Stimulated activated CD4-positive, alpha-beta T cell treated with anti-CD3 and anti-CD28 coated beads, TNF-alpha, amount 100 ng/mL, for 48 hours (primary cell): ENCODE measurements at places on chromosomes 7 and 10.
A peak's percentile ranks its signal among the peaks of the same experiment; 100 is the strongest.

DNA sequence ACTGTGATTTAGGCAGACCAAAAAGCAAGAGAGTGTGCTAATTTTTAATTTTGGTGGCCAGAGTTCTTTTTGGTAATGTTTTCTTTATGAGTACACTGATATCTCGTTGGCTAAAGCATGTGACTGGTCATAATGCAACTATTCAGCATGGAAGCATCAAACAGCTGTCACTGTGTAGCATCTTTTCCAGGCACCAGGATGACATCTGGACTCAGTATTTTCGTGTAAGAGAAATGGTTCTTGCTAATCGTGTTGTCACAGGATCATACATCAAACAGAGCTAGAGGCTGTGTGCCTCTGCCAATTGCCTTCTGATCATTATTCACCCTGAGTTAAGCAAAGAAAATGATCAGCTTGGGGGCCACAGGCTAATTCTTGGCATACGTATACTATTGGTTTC is 118.9 kb downstream of the SND1 start:
- no peak for DNase-seq

DNA sequence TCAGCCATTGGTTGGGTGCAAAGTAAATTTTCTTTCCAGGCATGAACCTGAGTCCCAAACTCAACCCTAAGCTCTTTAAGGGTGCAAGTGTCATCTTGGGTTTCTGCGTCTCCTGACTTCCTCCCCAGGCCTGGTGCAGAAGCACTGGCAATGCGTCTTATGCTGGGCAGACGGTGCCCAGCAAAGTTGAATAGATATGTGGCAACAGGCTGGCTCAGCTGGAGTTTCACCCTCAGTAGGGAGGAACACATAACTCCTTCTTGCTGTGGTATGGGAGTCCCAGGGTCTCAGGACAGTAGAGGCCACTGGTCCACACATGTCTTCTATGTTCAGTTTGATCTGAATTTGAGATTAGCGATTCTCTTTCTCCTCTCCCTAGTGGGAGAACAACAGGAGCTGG is 181.3 kb downstream of the RPS24 start:
- no peak for DNase-seq

GRCh38 chr10:111473361-111473760 is 396.5 kb downstream of the ADRA2A start:
- no peak for DNase-seq

- DNase-seq: no peak
Observed at GRCh38 chr7:32275216-32276009, 205.2 kb upstream of the PDE1C start.

GRCh38 chr10:42637142-42637541 is 1.2 kb downstream of the ZNF33B start:
- DNase-seq: no peak

DNA sequence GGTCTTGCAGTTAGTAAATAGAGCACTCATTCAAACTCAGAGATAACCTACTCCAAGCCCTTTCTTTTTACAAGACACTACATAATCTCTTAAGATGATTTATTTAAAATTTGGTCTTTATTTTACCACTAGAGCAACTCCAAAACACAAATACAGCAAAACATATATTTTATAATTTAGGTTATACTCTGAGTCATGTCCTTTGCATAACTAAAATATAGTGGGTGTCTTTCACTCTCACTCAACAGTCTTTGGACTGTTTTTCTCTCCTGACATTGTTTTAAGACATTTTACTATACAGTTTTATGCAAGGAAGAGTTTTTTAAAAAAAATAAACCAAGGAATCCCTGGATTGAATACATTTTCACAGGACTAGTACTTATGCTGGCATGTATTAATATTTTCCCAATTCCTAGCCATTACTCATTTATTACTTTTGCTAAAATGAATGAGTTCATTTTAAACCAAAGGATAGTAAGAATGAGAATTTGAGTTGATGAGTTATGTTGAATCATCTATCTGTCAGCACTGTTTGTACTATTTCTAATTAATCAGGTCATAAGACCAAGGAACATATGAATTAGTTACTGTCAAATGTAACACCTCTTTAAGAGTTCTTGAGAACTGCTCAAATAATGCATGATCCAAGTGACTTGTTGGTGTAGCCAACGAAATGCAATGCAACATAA is 303.1 kb upstream of the FZD1 start:
- no peak for DNase-seq

GRCh38 chr7:47818796-47819606 is 129.3 kb downstream of the PKD1L1 start:
- DNase-seq: peak; percentile 49

DNA sequence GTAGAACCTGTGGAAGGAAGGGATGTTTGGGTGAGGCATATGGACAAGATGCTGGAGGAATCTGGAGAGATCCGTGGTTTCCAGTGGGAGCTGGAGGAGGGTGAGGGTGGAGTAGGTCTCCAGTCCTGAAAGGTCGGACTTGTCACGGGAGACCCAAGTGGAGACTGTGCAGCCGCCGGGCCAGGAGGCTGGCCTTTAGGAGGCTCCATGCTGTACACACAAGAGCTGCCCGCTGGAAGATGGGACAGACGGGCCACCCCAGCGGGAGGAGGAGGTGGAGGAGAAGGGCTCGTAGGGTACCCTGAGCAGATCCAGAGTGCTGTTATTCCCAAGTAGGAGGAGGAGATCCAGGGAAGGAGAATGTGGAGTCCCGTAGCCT is 106.7 kb downstream of the NKX6-2 start:
- DNase-seq: no peak

GRCh38 chr7:44889086-44889781 is 3.9 kb upstream of the PURB start:
- no peak for DNase-seq

DNA sequence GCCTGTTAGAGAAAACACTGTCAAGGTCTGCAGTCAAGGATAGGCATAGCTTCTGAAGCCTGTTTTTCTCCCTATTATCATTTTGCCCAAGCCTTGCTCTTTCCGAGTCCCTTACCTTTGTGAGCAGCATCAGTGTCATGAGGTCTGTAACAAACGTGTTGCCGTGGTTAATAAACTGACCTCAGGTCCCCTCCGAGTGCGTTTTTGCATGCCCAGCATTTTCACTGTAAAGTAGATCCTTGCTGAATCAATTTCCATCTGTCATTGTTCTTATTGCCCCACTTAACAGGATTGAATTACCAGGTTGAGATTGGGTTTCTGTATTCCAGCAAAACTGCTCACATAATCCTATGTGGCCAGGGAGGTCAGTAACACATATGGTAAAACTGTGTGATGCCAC is 110.3 kb downstream of the ZNF248 start:
- no peak for DNase-seq

GRCh38 chr7:35971133-35971891 is 170.5 kb downstream of the SEPTIN7 start:
- no peak for DNase-seq

DNA sequence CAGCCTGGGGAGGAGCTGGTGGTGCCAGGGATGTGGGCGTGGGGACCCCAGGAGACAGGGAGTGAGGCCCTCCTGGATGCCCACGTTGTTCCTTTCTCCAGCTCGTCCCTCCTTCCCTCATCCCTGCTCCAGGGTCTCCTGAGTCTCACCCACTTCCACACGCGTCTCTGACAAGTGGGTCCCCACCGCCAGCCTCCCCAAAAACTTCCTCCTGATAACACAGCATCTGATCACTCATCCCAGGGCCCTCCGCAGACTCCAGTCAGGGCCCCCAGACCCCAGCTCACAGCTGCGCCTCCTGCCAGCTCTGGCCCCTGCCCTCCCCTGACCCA is 60.6 kb upstream of the INPP5A start:
- no peak for DNase-seq

DNA sequence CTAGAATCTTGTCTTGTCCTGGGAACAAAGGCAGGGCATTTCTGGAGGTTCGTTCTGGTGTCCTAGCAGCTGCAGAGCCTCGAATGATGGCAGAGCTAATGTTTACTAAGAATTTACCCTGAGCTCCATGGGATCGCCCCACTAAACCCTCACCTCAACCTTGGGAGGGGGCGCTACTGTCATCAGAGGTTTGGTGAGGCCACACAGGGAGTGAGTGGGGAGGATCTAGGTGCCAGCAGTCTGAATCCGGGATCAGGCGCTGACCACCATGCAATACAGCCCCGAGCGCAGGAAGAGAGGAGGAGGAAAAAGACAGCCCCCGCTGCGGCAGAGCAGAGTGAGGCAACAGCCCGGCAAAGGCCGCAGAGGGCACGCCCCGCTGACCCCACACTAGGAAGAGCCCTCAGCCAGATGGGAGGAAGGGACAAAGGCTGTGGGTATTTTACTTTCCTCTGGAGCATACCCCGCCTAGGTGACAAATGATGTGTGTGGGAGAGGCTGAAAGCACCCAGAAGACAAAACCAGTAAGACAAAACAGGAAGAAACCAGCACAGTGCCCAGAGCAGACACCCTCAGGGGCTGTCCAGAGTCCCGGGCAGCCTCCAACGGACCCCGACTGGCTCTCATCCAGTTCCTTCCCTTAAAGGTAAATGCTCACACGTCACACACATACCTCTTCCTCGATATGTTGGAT is 103.5 kb downstream of the FAM53B start:
- no peak for DNase-seq

- no peak for DNase-seq
Observed at GRCh38 chr10:30182191-30183054, 123.0 kb upstream of the JCAD start.

GRCh38 chr10:120978589-120979252 is 127.6 kb downstream of the WDR11 start:
- no peak for DNase-seq

DNA sequence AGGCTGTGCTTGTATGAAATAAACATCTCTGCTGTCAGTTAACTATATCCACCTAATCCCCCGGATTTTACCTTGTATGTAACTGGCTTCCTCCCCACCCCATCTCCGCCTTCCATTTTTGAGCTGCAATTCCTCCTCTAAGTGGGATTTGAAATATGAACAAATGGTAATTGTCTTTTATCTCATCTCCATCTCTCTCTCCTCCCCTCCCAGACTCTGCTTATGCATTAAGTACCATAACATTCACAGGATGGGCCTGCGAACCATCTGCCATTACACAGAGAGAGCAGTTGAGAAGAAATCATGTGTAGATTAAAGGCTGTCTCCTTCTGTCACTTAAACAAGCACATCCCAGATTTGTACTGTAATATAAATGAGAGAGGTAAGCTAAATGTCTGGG is 1169.9 kb downstream of the TYW1 start:
- DNase-seq: no peak

DNA sequence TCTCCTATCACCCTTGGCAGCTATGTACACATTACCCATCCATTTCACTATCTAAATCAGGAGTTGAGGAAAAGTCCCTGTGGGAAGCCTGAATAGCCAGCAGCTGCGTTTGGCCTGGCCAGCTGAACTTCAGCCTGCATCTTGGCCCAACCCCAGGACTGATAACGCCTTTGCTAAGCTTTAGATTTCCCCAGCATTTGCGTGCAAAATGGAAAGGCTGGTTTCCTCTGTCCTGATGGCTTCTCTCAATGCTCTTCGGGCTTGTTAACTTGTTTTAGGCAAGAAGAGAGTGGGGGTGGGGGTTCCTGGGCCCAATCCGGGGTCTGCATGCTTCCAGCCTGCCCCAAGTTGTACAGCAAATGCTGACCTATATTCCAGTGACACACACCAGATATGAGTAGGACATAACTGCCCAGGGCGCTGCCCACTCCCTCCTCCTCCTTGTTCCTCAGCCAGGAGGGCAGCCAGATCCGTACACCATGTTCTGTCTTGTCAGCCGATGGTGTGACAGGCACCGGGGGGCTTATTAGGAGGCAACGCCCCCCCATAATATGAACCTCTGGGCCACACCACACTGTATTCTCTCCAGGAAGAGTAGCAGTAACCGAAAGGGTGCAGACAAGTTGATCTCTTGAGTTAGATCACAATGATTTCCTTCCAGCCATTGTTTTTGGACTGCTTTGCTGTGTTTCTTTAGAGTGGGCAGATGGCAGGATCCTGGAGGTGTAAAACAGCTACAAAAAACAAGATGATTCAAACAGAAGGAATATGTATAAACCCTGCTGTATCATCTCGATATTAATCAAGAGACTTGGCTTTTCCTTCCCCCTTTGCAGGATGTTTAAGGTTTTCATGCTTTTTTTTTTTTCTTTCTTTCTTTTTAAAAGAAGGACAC is 339.0 kb downstream of the RNLS start:
- no peak for DNase-seq

DNA sequence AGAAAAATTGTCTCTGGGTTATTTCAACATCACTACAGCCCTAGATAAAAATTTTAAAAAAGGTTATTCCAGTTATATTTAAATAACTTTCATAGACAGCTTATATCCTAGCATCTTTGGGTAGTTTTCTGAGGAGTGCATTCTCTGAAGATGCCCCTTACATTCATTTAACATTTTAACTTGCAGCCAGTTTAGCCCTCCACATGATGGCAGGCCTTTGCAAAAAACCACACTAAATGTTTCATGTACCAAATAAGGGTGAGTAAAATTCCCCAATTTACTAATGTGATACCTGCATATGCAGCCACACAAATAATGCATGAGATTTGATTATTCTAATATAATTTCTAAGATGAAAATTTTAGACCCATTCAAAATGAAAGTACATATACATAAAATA is 108.4 kb upstream of the ZWINT start:
- no peak for DNase-seq

DNA sequence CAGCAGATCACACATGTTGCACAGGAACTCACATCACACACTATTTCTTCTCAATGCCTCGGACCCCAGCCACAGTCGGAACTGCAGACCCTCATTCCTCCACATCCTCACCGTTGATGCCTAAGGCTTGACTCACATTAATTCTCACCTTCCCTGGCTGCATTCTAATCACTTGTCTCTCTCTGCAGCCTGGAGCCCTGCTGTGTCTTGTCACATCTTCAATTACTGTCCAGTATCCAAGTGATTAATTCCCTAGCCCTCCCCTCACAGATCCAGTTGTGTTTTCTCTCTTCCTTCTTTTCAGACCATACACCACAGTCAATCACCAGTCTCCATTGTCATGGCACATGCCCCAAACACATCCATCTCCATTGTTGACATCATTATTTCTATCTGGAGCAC is 592.4 kb upstream of the IGFBP3 start:
- DNase-seq: no peak

- DNase-seq: no peak
Observed at GRCh38 chr7:150515248-150516147, 826 bp downstream of the GIMAP7 start.

- no peak for DNase-seq
Observed at GRCh38 chr7:22223807-22224206, 133.1 kb downstream of the RAPGEF5 start.

GRCh38 chr7:28748933-28749584 is 209.1 kb downstream of the TRIL start:
- no peak for DNase-seq

DNA sequence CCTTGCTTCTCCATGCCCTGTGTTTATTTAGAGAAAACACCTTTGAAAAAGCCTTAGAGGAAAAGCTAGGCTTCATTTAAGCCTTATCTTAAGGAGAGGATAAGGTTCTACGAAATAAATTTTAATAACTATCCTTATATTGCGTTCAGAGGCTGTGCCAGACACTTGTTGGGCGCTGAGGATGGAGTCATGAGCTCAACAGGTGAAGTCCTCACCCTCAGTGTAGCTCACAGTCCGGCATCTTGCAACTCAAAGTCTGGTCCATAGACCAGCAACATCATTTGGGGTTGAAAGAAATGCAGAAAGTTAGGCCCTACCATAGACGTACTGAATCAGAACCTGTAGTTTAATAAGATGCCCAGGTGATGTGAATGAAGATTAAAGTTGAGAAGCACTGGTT is 3.8 kb upstream of the STMP1 start:
- DNase-seq: no peak

- no peak for DNase-seq
Observed at GRCh38 chr7:17347401-17347800, 48.9 kb downstream of the AHR start.

- DNase-seq: no peak
Observed at GRCh38 chr7:51261950-51262795, 54.4 kb downstream of the COBL start.
